T-helper 9 cell (primary cell): ENCODE measurements at places on chromosomes 3 and 15.

DNA sequence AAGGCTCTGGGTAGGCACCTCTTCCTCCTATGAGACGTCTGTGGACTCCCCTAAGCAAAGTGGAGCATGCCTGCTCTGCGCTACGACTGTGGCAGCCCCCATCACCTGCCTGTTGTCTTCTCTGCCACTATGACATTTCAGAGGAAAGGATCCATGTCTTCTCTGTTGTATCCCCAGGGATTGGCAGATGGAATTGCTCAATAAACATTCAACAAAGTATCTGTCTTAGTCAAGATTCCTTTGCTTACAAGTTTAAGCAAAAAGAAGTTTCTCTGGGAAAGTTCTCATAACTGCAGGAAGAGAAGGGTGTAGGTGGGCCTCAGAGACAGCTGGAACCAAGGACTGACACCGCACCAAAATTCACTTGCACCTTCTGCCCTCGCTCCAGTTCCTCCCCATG lies 34.3 kb downstream of the AMOTL2 start:
- no peak for DNase-seq

DNA sequence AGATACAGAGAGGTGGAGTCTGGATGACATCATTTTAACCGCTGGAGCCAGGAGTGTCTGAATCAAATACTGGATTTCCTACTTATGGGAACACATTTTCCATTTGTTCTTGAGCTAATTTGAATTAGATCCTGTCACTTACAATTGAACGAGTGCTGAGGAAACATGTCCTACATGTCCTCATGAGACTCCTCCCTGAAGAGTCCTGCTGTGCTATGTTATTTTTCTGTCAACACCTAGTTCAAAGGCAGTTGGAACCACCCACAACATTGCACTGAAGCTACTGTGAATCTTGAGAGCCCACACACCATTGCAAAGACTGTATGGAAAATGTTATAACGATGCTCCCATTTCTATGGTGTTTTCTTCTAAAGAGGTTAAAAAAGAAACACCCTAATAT lies 123.5 kb upstream of the CRBN start:
- DNase-seq = no peak

DNA sequence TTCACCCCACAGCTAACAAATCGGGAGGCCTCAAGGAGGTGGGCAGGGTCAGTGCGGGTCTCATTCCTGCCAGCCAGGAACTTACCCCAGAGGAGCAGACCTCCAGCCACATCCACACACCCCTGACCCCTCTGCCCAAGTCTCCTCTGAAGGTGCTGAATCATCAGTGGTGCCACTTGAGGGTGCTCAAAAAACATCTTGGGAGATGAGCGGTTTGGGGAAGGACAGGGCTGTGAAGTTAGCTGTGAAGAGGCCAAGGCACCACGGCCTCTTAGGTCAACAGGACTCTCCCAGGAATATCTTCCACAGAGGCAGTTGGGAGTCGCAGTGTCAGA lies 1.2 kb downstream of the DAPK2 start:
- no peak for DNase-seq

DNA sequence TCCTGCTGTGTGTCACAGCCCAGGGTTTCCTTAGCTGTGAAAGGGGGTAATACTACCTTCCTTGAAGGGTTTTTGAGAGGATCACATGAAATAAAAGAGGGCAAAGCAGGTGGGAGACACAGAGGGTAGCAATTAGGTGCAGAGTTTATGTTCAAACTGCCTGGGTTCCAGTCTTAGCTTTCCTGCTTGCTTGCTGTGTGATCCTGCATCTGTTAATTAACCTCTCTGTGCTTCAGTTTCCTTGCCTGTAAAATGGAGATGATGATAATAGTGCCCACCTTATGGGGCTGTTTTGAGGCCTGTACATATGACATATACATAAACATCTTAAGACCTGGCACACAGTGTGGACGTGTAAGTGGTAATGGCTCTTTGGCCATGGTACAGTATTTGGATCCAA lies 35.0 kb downstream of the SPSB4 start:
- DNase-seq = no peak

DNA sequence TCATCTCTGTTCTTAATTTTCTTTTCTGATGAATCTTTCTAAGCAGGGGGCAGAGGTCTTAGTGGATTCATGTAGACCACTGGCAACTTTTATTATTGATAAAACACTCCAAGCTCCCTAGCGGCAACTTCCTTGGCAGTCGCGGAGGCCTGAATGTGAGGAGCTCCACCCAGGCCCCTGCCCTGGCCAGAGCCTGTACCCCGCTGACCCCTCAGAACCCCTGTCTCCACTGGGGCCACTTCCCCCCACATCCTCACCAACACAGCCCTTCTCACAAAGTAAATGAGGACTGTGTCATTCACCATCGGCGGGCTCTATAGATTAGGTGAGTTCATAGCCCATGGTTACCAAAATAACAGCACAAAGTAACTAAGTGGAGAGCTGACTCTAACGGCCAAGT lies 111.6 kb downstream of the TPRA1 start:
- no peak for DNase-seq

- no peak for DNase-seq
Observed at GRCh38 chr3:194447161-194447560, 39.6 kb downstream of the ATP13A3 start.

DNA sequence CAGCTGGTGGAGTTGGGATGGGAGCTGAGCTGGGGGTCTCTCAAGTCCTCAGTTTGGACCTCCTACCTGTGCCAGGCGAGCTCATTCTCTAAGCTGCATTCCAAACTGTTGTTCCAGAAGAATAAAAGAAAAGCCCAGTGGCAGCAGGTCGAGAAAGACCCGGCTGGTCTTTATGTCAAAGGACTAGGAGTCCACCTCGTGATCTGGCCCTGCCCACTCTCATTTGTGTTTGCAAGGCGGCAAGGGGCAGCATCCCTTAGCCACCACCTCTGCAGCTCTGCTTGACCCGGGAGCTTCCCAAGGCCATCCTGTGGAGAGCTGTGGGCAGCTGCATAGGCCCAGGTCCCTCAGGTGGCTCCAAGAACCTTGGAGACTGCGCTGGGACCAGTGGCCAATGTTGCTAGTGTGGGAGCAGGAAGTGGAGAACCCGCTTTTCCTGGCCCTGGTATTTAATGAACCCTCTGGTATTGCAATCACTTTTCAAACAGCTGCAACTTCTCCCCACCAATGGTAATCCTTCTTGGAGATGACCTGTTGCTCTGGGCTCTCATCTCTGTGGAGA lies 30.9 kb downstream of the KY start:
- no peak for DNase-seq

- no peak for DNase-seq
Observed at GRCh38 chr3:188082031-188082430, 71.9 kb upstream of the LPP start.

DNA sequence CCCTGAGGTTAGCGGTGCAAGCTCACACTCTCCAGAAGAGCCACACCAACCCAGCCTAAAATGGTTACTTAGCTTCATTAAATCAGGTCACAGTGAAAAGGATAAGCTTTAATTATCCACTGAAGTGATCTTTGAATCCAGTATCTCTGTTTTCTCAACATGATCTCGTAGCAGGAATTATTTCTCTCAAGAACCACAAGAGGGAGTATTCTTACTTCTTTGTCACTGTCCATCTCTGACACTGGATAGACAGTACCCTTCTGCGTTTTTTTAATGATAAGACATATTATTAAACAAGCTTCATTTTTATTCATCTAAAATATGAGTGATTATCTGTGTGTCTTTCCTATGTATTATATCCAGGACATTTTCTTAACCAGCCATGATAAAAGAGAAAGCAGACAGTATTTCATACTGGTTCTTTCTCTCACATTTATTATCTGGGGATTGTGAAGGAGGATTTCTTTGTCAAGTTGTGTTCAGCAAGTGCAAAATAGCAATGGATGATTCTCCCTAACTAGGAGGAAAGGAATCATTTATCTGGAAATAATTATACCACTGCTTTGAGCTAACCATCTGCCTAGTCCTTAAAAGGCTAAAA lies 105.4 kb upstream of the CCDC54 start:
- DNase-seq = no peak

- DNase-seq = no peak
Observed at GRCh38 chr3:52343946-52344600, 28.0 kb downstream of the DNAH1 start.

DNA sequence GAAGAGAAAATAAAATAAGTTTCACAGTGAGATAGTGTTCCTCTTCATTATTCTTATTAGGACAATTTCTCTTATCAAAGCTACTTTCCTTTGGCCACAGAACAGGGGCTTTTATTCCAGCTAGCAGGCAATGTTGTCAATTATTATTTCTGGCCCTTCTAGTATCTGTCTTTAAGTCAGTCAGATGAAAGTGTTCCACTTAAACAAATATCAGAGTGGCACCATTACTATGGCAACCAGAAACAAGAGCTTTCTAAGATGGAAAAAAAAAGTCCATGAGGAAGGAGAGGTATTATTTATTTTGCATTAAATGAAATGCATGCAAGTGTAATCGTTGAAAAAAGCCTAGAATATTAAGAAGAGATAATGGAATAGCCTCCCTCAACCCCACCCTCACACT lies 426.4 kb downstream of the TUSC7 start:
- DNase-seq = no peak

DNA sequence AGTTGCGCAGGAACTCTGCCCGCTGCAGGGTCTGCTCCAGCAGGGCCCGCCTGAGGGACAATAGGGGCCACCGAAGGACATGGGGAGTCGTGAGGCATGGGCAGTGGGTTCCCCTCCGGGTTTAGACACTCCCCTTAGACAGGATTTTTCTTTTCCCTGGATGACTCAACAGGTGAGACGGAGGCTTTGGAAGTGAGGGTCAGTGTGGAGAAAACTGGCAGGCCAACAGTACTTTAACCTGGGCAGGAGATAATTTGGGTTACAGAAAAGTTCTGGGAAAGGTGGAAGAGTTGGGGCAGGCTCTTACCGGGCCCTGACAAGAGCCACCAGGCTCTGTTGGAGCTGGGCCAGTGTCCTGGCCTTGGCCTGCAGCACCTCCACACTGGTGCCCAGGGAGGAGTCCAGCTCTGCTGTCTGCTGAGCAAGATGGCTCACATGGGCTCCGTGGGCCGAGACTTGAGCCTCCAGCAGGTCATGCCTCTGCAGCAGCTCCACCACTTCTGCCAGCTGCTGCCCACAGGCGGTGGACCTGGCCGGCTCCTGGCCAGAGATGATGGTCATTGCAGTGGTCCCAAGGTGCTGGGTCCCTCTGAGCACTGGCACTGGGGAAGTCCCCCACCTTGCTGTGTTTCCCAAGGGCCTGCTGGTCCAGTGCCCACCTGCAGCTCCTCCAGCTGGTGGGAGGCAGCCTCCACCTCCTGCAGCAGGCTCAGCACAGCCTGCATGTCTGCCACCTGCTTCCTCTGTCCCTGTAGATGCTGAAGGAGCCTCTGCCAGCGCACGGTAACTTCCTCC lies 11.0 kb downstream of the SPTBN5 start:
- no peak for DNase-seq

GRCh38 chr3:150985711-150986110 lies 13.2 kb upstream of the CLRN1 start:
- no peak for DNase-seq

DNA sequence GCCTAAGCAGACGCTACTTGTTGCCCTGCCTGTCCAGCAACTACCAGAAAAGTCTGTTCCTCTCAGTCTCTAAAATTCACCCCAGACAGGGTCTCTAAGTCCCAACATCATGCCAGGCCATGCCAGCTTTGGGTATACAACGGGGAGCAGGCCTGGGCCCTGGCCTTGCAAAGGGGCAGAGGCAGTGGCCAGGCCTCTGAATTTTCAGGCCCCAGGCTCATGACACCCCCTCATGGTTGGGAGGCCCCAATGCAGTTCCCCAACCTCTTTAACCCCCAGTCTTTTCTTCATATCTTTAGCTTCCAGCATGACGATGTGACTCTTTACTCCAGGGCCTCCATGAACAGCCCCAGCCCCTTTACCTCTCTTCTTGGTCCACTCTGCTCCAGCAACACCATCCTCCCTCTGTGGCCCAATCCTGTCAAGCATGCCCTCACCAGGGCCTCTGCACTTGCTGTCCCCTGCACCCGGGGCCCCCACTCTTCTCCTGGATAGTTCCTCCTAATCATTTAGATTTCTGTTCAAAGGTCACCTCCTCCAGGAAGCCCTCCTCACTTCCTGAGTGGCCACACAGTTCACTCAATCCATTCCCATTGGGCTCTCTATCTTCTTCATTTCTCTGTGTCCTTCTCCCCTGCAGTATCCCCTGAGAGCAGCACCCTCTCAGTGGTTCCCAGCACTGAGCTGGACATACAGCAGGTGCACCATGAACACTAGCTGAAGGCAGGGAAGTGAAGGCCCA lies 4.8 kb downstream of the IQSEC1 start:
- DNase-seq = no peak

DNA sequence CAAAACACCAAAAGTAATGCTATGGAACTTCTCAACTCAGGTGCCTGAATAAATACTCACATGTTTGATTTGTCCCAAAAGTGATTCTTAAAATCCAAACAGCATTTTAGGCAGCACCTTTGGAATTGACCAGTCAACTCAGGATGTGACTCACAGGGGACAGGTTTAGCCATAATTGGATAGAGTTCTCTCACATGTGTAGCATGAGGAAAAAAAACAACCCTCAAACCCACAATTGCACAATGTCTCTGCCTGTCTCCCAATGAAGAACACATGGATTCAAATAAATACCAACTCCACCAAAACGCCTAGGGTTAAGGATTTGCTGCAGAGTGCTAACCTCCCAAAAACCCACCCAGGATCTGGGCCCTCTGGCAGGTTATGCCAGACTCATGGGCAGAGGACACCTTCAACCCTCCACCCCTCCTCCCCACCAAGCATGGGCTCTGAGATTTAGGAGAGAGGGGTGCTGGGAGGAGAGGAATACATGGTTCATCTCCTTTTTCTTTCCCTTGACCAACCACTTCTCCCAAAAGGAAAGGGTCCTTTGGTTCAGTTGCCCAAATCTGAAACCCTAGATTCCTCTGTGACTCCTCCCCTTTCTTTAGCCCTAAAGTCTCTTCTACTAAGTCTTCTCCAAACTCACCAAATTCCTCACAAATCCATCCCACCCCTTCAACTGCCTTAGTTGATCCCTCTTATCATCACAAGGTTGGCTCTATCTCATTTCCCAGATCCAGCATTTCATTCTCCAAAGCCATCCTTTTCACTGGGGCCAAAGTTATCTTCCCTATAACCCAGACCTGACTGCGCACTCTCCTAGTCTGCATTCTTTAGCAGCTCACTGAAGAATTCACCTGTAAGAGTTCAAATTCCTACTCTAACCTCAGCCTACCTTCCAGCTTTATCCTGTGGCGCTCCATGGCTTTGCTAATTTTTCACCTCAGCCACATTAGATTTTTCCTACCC lies 7.7 kb downstream of the RYK start:
- DNase-seq = no peak

DNA sequence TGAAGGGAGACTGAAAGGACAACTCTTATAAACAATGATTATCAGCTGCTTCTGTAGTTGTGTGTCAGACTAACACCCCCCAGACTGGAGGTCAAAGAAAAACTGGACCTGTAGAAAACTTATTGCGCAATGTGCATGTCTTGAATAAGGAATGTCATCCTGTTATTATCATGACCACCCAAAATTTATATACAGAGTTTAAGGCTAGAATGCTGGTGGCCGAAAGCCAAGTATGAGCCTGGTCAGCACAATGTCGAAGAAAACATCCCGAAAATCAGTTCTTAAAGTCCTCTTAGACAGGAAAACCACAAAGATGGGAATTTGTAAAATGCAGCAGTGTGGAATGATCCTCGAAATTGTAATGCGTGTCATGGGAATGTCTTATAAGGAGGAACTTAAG lies 29.3 kb downstream of the RFTN1 start:
- DNase-seq = no peak
